ENCODE measurements at places on chromosomes 7 and 10.

DNA sequence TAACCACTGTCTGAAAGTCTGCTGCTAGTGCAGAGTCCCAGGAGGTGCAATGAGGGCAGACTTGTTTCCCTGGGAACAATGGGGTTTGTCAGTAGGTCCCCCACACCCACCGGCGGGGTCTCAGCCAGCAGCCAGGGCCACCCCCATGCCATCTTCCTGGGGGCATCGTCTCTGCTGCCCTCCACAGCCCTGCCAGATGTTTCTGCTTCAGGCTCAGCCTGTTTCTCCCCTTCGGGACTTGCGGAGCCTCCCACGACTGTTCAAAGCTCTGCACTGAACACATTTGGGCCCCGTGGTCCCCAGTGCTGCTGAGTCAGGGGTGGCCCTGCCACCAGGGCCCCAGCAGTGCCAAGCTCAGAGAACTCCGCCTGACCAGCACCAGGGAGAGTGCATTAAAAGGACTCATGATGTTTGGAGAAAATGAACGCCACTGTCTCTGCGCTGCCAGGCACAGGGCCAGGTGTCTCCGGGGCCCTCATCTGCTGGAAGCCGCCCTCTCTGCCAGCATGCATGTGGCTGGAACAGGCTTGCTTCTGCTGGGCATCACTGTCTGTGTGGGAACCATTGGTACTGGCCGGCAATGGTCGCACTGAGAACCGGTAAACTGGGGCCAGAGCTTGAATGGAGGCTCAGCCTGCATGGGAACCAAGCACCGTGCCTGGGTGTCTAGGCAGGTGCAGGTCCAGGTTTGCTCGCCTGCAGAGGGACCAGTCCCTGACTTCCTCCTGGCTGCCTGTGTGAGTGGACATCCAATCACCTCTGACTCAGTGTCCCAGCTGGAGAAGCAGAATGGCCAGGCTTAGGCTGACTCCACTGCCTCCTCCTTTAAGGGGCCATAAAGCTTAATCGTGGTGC lies 345.1 kb downstream of the GLRX3 start:
- DNase-seq: no peak

DNA sequence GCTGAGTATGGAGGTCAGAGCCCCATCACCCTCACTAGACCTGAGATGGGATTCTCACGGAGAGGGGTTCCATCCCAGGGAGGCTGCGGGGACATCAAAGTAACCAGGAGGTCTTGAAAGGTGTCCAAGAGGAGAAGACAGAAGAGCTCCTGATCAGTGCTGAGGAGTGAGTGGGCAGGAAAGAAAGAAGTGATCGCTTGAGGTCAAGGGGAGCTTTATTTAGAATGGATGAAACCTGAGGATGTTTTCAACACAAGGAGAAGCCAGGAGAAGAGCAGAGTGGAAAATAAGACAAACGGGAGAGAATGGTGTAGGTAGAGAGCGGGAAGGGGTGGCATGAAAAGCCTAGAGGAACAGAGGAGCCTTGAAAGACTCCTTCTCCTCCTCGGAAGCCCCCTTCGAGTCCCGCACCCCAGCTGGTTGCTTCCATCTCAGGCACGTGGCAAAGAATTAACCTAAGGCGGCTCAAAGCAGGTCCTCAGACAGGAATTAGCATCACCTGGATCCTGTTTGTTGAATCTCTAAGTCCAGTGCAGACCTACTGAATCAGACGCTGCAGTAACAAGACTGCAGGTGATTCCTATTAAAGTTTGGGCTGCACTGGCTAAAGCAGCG lies 5.8 kb downstream of the SVIL start:
- DNase-seq: no peak

- DNase-seq: no peak
Observed at GRCh38 chr7:38451840-38452239, 178.4 kb upstream of the TARP start.

GRCh38 chr7:55177068-55177530 lies 158.3 kb downstream of the EGFR start:
- no peak for DNase-seq

- DNase-seq: no peak
Observed at GRCh38 chr10:119700321-119700954, 25.4 kb upstream of the INPP5F start.

DNA sequence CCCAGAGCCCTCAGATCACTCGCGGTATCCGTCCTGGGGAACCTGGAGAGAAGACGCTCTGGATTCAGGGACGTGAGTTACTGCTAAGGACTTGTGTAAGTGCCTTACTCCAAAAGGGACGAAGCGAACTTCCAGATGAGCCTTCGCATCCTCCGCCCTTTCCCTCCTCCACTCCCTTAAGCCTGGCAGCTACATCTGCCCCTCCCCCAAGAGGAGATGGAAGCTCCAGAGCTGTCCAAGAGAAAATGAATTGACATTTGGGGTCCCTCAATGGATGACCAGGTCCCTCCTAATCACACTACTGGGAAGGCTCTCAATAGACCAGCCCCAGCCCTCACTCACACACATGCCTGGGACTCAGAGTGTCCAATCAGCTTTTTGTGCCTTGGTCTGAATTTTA lies 31.3 kb upstream of the GDF10 start:
- no peak for DNase-seq

DNA sequence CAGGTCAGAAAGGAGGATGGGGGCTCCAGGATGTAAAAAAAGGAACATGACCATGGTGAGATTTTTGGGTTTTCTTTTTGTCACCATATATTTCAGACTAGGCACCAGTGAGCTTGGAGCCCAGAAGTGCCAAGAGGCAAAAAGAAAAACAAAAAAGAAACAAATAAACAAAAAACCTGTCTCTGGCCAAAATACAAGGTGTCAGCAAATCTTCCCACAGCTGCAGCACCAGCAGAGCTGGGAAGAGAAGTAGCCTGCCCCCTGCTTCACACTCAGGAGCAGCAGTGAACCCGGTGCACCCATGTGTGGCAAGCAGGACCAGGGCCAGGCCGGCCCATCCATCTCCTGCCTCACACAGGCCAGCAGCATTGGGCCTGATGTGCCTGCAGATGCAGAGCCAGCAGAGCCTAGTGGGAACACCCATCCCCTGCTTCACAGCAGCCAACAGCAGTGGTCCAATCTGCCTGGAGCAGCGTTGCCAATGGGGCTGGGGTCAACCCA lies 34.7 kb upstream of the C10orf71 start:
- DNase-seq: no peak

DNA sequence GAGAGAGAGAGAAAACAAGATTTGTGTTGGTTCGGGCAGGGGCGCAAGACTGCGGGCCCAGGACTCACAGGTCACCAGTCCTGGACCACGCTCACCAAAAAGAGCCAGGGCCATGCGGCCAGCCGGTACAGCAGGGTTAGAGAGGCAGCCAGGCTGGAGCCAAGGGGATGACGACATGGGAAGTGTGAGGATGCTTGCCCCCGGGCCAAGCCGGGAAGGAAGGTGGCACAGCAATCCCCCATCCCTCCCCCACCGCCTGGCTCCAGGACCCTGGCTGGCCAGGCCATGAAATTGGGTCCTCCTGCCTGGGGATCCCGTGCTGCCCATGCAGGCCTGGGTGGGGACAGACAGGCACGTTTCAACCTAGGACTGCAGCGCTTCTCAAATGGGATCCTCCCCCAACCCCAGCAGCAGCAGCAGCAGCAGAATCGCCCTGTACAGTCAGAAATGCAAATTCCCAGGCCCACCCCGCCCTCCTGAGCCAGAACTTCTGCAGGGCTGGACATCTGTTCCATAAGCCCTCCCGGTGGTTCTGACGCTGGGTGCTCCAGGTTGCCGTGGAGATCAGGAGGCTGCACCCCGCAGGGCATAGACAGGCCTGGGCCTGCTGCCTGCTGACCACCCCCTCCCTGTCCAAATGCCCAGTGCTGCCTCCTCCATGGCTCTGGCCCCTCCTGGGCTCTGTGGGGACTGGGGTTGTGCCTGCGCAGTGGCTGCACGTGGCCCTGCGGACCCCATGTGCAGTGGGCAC lies 35.0 kb downstream of the YKT6 start:
- DNase-seq: no peak

- DNase-seq: no peak
Observed at GRCh38 chr10:22644222-22644621, 70.2 kb downstream of the PIP4K2A start.

- DNase-seq: no peak
Observed at GRCh38 chr10:95451150-95451549, 110.0 kb downstream of the SORBS1 start.

Measured in GM18507 (cell line).